ENCODE measurements at places on chromosomes 3 and 15.

GRCh38 chr15:38072348-38073177 is 138.1 kb downstream of the TMCO5A start:
- peak; percentile 97 for DNase-seq

DNA sequence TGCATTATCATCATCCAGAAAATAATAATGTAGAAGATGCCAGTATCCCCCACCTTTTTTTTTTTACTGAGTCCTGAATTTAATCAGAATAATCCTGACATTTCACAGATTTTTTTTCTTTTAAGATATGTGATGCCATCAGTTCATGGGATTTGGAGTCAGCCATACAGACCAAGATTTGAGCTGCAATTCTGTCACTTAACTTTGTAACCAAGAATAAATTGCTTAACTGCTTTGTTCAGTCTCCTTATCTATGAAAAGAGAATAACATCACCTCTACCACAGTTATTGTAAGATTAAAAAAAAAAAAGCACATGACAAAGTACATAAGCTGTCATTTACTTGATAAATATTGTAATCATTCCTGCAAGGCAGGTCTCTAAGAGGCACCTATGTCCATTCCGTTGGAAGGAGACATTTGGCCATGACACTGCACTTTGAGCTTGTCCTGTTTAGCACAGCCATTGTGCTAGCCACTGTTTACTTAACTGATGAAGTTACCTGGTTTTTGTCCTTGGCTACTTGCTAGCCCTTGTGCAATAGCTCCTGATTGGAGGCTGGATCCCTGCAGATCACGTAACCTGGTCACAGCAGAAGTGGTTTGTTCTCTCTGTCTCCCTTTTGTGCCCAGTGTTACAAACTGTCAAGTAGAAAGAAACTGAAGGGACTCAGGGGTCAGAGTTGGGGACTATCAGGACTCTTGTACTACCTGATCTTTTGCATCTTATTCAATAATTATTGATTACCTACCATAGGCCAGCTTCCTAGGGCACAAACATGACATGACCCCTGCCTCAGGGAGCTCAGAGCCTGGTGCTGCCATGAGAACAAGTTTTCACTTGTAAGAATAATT is 306.0 kb downstream of the WDR72 start:
- DNase-seq = no peak

GRCh38 chr3:192929146-192929545 is 11.5 kb upstream of the MB21D2 start:
- no peak for DNase-seq

GRCh38 chr3:113084777-113085176 is 94.0 kb downstream of the GTPBP8 start:
- no peak for DNase-seq

DNA sequence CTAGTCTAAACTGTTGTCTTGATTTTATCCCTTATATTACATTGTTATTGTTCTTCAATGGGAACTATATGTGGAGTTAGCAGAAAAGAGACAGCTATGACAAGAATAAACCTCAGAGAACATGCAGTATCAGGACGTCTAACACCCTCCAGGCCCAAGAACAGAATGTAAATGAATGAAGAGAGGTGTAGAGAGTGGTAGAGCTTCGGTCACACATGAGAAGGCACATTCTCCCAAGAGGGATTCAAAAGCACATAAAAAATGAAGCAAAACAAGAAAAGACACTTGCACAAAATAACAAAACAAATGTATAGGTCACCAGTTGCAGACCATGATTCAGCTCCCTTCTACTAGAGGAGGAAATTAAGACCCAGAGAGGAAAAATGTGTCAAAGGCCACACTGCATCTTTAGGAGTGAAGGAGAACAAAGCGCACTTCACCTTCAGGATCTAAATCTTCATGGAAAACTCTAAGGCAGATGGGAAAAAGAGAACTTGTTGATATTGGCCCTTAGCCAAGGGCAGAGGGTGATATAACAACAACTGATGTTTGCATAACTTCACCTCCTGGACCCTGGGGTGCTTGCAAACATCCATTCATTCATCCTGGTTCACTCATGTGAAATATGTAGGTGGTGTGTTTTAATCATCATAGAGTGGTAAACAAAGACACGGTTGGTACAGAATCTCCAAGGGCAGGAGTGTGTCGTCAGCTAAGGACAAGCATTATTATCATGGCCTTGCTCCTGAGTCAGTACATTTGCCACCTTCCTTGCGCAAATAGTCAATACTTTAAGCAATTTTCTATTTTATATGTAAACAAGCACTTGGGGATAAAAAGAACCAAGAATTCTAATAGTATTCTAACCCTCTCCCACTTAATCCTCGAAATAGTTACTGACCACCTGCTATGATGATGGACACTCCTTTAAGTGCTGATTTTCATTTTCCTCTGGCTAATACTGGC is 8.8 kb downstream of the NEK10 start:
- no peak for DNase-seq

DNA sequence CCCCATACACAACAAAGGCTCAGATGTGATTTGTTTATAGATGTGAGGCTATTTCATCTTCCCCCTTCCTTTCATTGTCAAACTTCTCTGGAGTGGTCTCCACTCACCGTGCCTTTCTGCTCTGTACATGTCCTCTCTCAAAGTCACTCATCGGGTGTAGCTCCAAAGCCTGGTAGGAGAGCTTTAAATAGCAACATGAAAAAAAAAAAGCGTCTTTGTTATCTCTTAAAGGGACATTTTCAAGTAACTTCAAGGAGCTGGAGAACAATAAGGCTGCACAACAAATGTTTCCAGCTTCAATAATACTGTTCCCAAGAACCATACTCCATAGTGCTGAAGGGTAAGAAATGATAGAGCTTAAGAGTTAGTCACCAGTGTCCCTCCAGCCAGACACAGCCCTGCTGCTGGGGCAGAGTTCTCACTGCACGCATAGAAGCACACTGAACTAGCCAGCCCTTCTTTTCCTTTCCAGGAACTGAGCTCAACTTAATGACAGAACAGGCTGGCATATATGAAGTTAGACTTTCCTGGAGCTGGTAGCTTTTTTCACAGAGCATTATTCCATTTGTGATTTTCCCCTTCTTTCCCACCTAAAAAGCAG is 8.1 kb downstream of the FBXO40 start:
- DNase-seq = no peak

DNA sequence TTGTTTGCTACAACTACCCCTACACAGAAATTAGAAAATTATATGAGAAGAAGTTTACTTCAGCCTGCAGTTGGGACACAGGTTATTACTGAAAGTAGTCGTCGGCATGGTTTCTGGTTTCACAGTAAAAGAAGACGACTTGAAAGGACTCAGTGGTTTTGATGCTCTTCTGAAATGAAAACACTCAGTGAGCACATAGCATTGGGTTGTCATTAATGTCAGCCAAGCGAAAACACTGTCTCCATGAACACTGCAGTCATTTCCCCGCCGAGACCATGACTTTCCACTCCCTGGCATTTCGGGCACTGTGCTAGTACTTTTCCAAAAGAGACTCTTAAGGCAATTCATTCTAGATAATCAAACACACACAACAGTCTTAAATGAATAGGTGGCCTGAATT is 69.2 kb upstream of the ICE2 start:
- DNase-seq = no peak
